ENCODE measurements at places on chromosomes 4 and X. TPM values are rescaled to one million over a fixed set of nuclear protein-coding genes. Genes with fewer than 3 reads are reported as not detected.

Gene SPANXB1
- not detected for total RNA-seq

Gene CXorf49
- not detected for total RNA-seq

Gene ADRA2C
- total RNA-seq: 13.1 TPM

Gene BMPR1B
- total RNA-seq: 4.5 TPM

Gene RAB41
- total RNA-seq: not detected

Gene TCEAL2
- 42.9 TPM for total RNA-seq

Gene USP51
- total RNA-seq: 8.2 TPM

GRCh38 chr4:52949336-52949735 lies 87.2 kb downstream of the RASL11B start:
- DNase-seq: no peak

DNA sequence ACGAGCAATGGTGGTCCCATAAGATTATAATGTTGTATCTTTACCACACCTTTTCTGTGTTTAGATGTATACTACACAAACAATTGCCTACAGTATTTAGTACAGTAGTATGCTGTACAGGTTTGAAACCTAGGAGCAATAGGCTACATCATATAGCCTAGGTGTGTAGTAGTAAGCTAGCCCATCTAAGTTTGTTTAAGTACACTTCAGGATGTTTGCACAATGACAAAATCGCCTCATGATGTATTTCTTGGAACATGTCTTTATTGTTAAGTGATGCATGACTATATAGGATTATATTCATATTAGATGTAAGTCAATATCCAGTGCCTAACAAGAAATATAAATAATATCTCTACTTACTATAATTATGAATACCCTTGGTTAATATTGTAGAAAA lies 104.6 kb downstream of the SLC10A6 start:
- DNase-seq: no peak

- no peak for DNase-seq
Measured at GRCh38 chr4:140637836-140638235, 69.1 kb upstream of the UCP1 start.

- no peak for DNase-seq
Measured at GRCh38 chr4:113893546-113893945, 85.9 kb downstream of the ARSJ start.

GRCh38 chr4:133084421-133084820 lies 64.7 kb upstream of the PCDH10 start:
- DNase-seq: no peak

- no peak for DNase-seq
Measured at GRCh38 chr4:138030375-138030774, 211.8 kb downstream of the SLC7A11 start.

- no peak for DNase-seq
Measured at GRCh38 chr4:77367638-77368037, 210.6 kb downstream of the CCNG2 start.

DNA sequence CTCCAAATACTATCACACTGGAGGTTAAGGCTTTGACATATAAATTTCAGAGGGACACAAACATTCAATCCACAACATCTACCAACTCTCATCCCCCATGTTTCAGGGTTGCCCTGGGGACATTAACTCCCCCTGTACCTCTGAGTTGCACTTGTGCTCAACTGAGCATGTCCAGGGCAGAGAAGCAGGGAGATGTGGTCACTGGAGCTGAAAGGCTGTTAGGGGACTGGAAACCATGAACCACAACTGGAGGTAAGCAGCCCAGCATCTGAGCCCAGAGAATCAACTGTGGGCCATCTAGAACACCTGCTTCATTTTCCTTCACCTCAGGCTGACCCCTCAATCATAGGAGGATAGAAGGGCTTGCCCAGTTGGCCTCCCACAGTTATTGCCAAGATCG lies 641.1 kb downstream of the MID1IP1 start:
- DNase-seq: no peak

DNA sequence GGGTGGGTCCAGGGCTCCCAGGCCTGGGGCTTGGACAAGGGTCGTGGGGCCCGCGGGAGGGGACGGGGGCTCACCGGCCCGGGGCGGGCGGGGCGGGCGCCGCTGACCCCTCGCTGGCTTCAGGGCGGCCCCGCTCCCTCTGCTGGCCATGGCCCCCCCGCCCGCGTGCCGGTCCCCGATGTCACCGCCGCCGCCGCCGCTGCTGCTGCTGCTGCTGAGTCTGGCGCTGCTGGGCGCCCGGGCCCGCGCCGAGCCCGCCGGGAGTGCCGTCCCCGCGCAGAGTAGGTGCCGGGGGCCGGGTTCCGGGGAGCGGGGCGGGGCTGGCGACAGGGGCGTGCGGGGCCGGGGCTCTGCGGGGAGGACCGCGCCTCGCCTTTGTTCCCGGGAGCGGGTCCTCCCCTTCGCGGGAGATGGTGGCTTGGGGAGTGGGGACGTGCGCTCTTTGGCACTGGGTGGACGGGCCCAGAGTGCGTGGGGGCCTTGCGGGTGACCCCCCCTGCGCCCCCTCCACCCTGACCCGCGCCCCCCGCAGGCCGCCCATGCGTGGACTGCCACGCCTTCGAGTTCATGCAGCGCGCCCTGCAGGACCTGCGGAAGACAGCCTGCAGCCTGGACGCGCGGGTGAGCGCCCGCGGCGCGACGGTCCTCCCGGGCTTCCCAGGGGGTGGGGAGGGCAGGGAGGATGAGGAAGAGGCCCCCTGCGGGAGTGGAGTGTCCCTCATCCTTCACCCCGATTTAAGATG lies 16.8 kb upstream of the NAT8L start:
- DNase-seq: no peak

GRCh38 chr4:84750260-84750959 lies 167.5 kb downstream of the CDS1 start:
- no peak for DNase-seq

DNA sequence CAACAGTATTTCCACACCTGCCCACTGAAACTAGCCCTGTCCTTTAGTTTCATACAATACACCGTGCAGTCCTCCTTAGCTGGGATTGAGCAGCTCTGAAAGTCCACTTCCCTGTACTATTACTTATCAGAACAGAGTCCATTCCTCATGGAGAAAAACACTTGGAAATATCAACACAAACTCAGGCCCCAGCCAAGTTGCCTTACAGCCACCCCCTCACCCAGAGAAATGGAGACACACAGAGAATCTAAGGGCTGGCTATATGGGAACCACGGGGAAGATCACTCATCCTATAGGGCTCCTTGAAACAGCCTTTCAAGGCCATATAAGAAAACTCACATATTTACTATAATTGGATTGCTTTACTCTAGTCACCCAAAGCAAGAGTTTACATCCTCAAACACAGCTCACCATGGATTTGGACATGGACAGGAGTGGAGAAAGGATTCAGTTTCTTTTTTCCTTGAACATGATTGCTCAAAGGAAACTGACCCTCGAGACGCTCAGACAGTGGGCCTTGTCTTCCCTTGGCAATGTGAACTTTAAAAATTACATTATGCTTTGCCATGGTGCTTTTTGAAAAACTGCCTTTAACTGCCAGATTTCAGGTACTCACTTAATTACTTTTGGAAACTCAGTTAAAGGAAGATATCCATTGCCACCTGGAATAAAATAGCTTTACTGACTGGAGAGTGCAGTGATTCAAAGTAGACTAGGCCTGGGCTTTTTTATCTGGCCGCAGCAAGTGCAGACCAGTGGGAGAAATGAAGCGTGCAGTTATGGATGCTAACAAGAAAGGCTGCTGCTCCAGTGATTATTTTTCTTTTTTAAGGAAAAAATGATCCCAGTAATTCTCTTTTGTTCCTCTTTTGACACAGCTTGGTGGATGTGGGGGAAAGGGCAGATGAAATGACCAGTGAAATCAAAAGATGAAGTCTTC lies 1.6 kb downstream of the SCARB2 start:
- DNase-seq: no peak

- peak; percentile 37 for DNase-seq
Measured at GRCh38 chrX:40174001-40174853, 76.5 kb upstream of the BCOR start.

DNA sequence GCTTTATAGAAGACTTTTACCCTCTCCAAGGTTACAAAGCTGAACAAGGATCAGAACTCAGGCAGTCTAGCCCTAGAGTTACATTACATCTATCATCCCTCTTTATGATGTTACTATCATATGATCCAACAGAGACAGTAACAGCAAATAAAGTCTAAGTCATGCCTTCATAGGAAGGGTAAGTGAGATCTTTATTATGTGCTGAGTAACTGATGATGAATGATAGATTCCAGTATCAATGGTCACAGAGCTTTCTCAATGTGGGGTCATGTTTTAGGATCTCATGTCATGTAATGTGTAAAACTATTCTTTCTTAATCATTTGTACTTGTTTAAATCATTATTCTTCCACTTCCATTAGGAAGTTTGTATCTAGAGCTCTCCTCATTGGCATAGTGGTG lies 22.8 kb downstream of the ELOVL6 start:
- no peak for DNase-seq

DNA sequence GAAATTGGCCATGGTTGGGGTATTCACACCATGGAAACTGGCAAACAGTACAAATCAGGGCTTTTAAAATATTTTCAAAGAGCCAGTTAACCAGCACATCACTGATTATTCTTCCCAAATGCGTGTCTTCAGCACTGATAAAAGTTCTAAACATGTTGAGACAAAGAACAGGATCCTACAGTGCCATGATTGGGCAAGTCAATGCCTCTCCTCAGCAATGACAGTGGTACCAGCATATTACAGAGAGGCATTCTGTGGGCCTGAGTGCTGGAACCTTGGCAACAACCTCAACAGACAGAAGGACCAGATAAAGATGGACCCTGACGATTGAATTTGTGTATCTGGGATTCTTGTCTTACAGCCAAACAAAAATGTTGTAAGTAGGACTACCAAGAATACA lies 108.9 kb downstream of the EFHC2 start:
- DNase-seq: no peak

GRCh38 chr4:28926156-28926555 lies 1794.0 kb upstream of the PCDH7 start:
- no peak for DNase-seq

- no peak for DNase-seq
Measured at GRCh38 chrX:133302775-133303445, 84.8 kb upstream of the TFDP3 start.

DNA sequence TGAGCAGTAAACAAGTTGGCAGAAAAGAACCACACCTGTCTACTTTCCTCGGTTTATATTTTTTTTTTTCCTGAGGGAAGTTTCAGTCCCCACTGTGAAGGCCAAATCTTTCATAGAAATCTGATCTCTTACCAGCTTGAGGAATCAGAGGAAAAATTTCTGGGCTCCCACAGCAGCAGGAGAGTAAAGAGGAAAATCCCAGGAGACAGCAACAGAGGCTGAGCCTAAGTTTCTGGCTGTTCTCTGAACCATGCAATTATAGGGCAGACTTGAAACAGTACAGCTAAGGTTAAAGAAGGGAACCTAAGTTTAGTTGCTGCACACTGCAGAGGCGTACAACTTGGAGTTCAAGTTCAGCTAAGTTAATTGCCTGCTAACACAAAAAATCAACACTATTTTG lies 1090.9 kb upstream of the INTU start:
- DNase-seq: no peak

All from uterus (tissue), 4 donors.